ENCODE measurements at places on chromosomes 7 and 10.

DNA sequence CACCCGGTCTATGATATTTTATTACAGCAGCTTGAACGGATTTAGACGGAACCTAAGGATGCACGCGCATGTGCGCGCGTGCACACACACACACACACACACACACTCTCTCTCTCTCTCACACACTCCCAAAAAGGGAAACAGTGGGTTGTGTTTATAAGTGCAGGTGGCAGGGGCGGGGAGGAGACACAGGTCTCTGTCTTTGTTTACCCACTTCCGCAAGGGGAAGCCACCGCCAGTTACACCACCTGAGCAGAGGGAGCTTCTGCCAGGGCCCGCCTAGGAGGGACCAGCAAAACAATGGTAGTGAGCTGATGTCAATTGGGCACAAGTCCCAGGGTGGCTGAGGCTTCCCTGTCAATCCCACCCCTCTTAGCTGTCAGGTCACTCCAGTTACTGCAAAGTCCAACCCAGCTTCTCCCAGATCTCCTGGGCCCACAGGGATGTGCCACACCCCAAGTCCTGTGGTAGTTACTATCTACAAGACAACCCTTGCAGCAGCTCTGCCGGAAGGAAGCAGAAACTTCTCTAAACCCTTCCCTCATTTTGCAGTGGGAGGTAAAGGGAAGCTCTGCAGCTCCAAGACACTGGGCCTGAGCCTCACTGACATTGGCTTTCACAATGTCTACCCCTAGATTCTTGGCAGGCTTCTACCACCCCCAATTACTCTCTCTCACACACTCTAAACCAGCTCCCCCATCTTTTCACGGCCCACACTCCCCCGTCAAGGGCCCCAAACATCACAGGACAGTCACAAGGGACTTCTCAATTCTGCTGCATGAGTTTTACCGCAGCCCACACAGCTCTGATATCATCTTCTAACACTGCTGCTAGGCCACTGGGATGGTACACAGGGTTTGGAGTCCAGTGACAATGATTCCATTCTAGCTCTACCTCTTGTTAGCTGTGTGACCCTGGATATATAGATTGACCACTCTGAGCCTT is 17.6 kb downstream of the ANXA11 start:
- H3K27me3 ChIP-seq: no peaks in the 10 kb centered on the region
- peaks cover 13% of the 10 kb centered on the region for H3K36me3 ChIP-seq
- peaks cover 48% of the 10 kb centered on the region for H3K4me1 ChIP-seq
- DNase-seq: peak; percentile 72
- H3K27ac ChIP-seq: peak overlapping the region; percentile 72

DNA sequence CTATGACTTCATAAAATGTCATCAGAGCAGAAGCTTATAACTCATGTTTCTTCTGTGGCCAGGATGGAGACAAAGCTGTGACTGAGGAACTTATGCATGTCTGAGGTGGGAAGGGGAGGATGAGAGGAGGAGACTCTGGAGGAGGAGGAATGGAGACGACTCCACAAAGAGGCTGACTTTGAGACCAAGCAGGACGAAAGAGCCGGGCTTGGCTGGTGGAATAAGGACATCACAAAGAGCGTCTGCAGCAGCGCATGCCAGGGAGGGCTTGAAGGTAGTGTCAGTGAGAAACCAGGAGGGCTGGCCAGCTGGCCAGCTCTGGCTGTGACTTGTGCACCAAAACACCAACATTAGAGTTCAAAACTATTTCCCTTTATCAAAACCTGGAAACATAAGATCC is 6.1 kb upstream of the GDF2 start:
- H3K4me3 ChIP-seq: no peak overlapping the region
- no peak overlapping the region for H3K27ac ChIP-seq
- no peak for DNase-seq
- H3K27me3 ChIP-seq: no peaks in the 10 kb centered on the region
- H3K4me1 ChIP-seq: peaks cover 1% of the 10 kb centered on the region

GRCh38 chr7:42502022-42502421 is 265.0 kb upstream of the GLI3 start:
- H3K27ac ChIP-seq: no peak overlapping the region
- no peaks in the 10 kb centered on the region for H3K27me3 ChIP-seq
- H3K4me1 ChIP-seq: no peaks in the 10 kb centered on the region
- H3K36me3 ChIP-seq: no peaks in the 10 kb centered on the region

DNA sequence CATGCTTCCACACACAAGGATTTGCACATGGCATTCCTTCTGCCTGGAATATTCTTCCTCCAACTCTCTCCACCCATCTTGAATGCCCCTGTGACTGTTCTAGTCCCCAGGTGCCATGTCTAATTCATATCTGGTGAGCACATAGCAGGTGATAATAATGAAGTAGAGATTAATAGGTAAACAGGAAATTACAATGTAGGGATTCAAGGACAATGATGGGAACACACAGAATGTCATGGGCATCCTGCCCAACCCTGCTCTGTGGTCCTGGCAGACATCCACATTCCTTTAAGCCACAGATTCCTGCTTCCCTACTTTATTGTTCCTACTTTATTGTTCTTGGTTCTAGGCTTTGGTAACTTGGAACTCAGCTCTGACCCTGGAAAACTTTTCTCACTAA is 115.8 kb downstream of the THSD7A start:
- no peaks in the 10 kb centered on the region for H3K4me1 ChIP-seq
- no peak overlapping the region for H3K4me3 ChIP-seq
- no peaks in the 10 kb centered on the region for H3K27me3 ChIP-seq
- no peaks in the 10 kb centered on the region for H3K36me3 ChIP-seq
- H3K27ac ChIP-seq: no peak overlapping the region

- H3K27me3 ChIP-seq: no peaks in the 10 kb centered on the region
- peaks cover 16% of the 10 kb centered on the region for H3K4me1 ChIP-seq
- no peak for DNase-seq
- H3K4me3 ChIP-seq: peak overlapping the region; percentile 27
- H3K27ac ChIP-seq: peak overlapping the region; percentile 51
- H3K36me3 ChIP-seq: no peaks in the 10 kb centered on the region
Observed at GRCh38 chr7:135980012-135980551, 2.9 kb upstream of the MTPN start.

GRCh38 chr7:155383756-155384491 is 74.0 kb upstream of the EN2 start:
- DNase-seq: no peak
- peaks cover 45% of the 10 kb centered on the region for H3K27me3 ChIP-seq
- no peak overlapping the region for H3K4me3 ChIP-seq
- H3K36me3 ChIP-seq: no peaks in the 10 kb centered on the region
- no peak overlapping the region for H3K27ac ChIP-seq

DNA sequence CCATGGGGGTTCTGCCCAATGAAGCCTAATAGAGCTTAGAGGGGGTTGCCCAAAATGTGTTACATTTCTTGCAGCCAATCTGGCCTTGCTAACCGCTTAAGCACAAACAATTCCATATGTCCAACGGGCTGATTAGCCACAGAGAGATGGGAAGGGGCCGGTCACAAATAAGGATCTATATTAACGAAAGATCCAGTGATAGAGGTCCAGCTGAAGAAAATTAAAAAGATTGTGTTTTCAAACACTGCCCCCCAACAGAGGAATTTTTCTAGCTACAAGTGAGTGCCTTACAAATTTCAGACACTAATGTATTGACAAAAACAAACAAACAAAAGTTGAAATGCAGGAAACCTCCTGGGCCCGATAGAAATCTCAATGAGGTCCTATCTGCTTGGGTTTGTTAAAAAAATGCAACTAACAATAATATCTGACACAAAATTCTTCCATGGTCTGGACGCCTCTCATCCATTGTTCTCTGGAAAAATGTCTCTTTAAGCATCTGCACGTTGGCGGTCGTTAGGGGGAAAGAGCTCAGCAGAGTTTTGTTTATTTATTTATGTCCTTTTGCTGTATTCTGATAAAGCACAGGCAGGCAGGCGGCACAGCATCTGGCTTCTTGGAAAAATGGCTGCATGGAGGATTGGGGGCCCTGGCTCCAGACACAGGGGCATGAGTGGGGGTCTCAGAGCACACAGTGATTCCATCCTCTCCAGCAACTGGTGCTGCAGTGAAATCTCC is 402.0 kb downstream of the RPS24 start:
- no peaks in the 10 kb centered on the region for H3K4me1 ChIP-seq
- H3K27ac ChIP-seq: no peak overlapping the region
- H3K36me3 ChIP-seq: no peaks in the 10 kb centered on the region
- H3K4me3 ChIP-seq: no peak overlapping the region
- DNase-seq: no peak
- no peaks in the 10 kb centered on the region for H3K27me3 ChIP-seq

GRCh38 chr10:47402641-47403301 is 18.7 kb upstream of the ZNF488 start:
- no peak overlapping the region for H3K27ac ChIP-seq
- no peaks in the 10 kb centered on the region for H3K4me1 ChIP-seq
- H3K4me3 ChIP-seq: no peak overlapping the region
- DNase-seq: no peak

DNA sequence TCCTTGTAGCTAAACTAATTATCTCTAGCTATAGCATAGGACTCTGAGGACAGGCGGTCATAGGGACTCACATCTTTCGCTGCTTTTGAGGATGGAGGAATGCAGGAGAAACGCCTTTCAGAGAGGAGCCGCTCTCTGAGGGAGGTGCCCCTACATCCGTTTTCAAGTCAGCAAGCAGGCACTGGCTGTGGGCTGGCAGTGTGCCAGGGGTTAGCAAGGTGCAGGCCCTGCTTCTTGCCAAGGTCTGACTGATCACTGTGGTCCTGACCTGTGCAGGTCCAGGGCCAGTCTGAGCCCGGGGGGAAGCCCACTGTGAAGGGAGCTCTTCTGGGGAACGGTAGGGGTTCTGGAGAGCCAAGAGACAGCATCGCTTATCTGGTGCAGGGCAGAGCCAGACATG is 89.4 kb downstream of the SH3PXD2A start:
- H3K4me3 ChIP-seq: peak overlapping the region; percentile 10
- DNase-seq: peak; percentile 59
- H3K4me1 ChIP-seq: peaks cover 42% of the 10 kb centered on the region
- no peak overlapping the region for H3K27ac ChIP-seq
- H3K27me3 ChIP-seq: no peaks in the 10 kb centered on the region
- H3K36me3 ChIP-seq: no peaks in the 10 kb centered on the region

- H3K36me3 ChIP-seq: no peaks in the 10 kb centered on the region
- H3K27me3 ChIP-seq: no peaks in the 10 kb centered on the region
- no peaks in the 10 kb centered on the region for H3K4me1 ChIP-seq
- no peak for DNase-seq
- no peak overlapping the region for H3K4me3 ChIP-seq
Observed at GRCh38 chr7:113279256-113279655, 160.9 kb upstream of the SMIM30 start.

- H3K36me3 ChIP-seq: no peaks in the 10 kb centered on the region
- DNase-seq: no peak
- H3K27ac ChIP-seq: no peak overlapping the region
- no peak overlapping the region for H3K4me3 ChIP-seq
- no peaks in the 10 kb centered on the region for H3K4me1 ChIP-seq
- no peaks in the 10 kb centered on the region for H3K27me3 ChIP-seq
Observed at GRCh38 chr10:30877111-30877510, 154.6 kb downstream of the ZNF438 start.

DNA sequence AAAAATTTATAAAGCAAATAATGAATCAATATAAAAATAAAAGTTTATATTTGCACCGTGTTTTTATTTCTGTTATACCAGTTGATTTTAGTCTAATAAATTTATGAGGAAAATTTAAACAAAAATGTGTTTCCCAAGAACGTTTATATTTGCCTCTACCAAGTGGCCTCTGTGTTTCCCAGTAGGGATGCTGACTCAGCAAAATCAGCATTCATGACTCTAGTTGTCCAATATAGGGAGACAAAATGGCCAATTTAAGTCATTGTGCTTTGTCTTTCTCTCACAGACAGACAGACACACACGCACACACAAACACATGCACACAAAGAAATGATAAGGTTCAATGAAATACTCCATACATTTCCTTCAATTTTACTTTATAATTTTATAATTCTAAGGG is 942.5 kb upstream of the ZWINT start:
- no peaks in the 10 kb centered on the region for H3K27me3 ChIP-seq
- no peak overlapping the region for H3K4me3 ChIP-seq
- no peaks in the 10 kb centered on the region for H3K4me1 ChIP-seq
- H3K27ac ChIP-seq: no peak overlapping the region
- no peaks in the 10 kb centered on the region for H3K36me3 ChIP-seq
- DNase-seq: no peak

DNA sequence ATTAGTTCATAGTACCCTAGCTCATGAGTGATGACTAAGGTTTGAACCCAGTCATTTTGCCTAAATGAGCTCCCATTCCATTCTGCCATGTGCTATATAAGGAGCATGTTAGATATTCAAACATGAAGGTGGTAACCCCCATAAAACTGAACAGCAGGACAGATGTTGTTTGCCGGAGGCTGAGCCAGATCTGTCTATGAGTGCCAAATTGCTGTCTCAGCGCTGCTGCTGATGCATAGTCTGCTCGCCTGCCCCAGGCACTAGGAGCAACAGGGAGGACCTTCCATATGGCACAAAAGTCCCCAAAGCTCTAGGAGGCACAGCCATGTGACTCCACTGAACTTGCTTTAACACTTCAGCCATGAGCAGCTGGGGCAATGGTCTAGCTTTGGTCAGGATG is 466.0 kb upstream of the GHITM start:
- no peak overlapping the region for H3K4me3 ChIP-seq
- H3K36me3 ChIP-seq: no peaks in the 10 kb centered on the region
- no peak overlapping the region for H3K27ac ChIP-seq
- H3K27me3 ChIP-seq: no peaks in the 10 kb centered on the region
- no peak for DNase-seq

DNA sequence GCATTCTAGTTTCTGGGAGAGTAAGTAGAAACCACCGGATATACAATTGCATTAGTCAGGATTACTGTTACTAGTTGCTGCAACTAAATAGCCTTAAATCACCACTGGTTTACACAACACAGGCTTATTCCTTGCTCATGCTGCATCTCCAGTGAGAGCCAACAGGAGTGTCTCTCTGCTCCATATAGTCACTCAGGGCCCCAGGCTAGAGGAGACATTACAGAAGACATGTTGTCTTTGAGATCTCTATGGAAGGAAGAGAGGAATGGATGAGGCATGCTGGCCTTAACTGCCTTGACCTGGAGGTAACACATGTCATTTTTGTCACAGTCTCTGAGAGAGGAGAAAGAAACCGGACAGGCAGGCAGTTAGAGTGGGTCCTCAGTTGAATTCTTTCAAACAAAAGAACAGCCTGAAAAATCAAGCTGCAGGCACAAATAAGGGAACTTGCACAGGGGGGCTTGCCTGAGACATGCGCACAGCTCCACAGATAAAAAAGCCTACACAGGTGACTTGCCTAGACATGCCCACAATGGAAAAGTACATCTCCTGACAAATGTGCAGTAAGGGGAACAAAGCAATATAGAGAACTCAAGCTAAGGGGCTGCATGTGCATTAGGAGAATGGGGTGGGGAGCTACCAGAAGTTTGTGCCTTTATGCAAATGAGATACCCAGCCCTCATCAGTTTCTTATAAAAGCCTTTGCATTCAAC is 348.0 kb downstream of the TYW1 start:
- no peak overlapping the region for H3K4me3 ChIP-seq
- H3K27ac ChIP-seq: no peak overlapping the region
- H3K36me3 ChIP-seq: no peaks in the 10 kb centered on the region
- no peaks in the 10 kb centered on the region for H3K4me1 ChIP-seq
- DNase-seq: no peak
- H3K27me3 ChIP-seq: no peaks in the 10 kb centered on the region

GRCh38 chr10:102120991-102121738 is 997 bp upstream of the LDB1 start:
- H3K4me1 ChIP-seq: peaks cover 42% of the 10 kb centered on the region
- no peak for DNase-seq
- H3K27me3 ChIP-seq: no peaks in the 10 kb centered on the region

- DNase-seq: no peak
- H3K27ac ChIP-seq: no peak overlapping the region
- peaks cover 48% of the 10 kb centered on the region for H3K27me3 ChIP-seq
Observed at GRCh38 chr10:49394933-49395740, 752 bp downstream of the DRGX start.

- H3K27ac ChIP-seq: no peak overlapping the region
- DNase-seq: no peak
- no peaks in the 10 kb centered on the region for H3K4me1 ChIP-seq
Observed at GRCh38 chr10:117720931-117721835, 178.6 kb downstream of the EMX2 start.
